ENCODE measurements at places on chromosomes 5 and 9. TPM values are rescaled to one million over a fixed set of nuclear protein-coding genes. Genes with fewer than 3 reads are reported as not detected.

Gene MTREX
- total RNA-seq = 52.2 TPM

Gene ENTPD2
- 0.49 TPM for total RNA-seq

Gene FLT4
- total RNA-seq = 27.0 TPM

Gene GDF9
- not detected for total RNA-seq

DNA sequence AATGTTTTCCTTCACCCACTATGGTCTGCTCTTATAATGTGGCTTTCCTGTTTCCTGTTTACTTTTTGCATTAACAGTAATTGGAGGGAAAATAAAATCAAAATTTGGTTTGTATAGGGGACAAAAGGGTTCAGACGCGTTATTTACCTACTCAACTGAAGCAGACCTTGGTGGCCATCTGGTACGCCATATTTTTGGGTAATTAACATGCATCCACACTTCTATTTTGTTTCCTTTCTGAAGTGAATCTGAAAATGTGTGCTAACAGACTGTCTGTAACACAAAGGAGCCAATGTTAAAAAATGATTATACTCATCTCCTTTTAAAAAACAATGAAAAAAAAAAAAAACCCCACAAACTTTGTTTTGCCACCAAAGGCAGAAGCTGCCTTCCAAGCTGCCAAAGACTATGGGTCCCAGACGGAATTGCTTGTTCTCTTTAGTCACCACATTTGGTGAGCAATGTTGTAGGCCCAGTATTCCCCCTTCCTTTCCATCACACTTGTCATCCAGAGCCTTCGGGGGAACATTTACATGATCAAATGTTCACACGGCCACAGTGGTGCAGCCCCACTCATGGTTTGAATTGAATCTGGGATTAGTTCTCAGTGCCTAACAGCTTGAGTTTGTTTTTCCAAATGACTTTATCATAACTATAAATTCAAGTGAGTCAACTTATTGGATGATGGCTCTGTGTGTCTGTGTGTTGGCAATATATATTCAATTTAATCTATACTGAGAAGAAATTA is 323.7 kb upstream of the CD180 start:
- no peak overlapping the region for H3K4me3 ChIP-seq
- H3K36me3 ChIP-seq = no peaks in the 10 kb centered on the region
- no peak for DNase-seq
- H3K4me1 ChIP-seq = no peaks in the 10 kb centered on the region
- H3K27ac ChIP-seq = no peak overlapping the region

GRCh38 chr5:80761966-80762365 is 107.2 kb upstream of the DHFR start:
- H3K36me3 ChIP-seq = no peaks in the 10 kb centered on the region
- no peak for DNase-seq
- no peaks in the 10 kb centered on the region for H3K27me3 ChIP-seq
- H3K4me3 ChIP-seq = no peak overlapping the region
- H3K27ac ChIP-seq = no peak overlapping the region

DNA sequence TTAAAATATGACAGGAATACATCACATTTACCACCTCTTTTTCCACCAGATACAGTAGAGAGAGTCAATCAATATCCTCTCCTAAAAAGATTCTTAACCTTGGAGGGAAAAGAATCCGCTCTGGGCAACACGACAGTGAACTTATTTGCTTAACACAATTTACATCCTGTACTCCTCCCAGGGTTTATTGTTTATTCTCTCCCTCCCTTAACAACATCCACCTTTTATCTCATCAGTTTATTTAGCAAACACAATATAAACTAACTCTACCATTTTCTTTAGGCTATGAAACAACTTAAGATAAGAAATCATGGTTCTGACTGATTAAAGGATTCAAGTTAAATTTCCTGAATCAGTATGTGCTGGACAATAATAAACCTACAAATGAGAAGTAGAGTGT is 50.9 kb downstream of the CERT1 start:
- H3K4me3 ChIP-seq = no peak overlapping the region
- H3K4me1 ChIP-seq = peaks cover 29% of the 10 kb centered on the region
- DNase-seq = no peak
- H3K27me3 ChIP-seq = no peaks in the 10 kb centered on the region
- H3K36me3 ChIP-seq = no peaks in the 10 kb centered on the region
- H3K27ac ChIP-seq = no peak overlapping the region

- no peak overlapping the region for H3K4me3 ChIP-seq
- no peaks in the 10 kb centered on the region for H3K36me3 ChIP-seq
- no peak for DNase-seq
- peak overlapping the region; percentile 41 for H3K27ac ChIP-seq
- H3K4me1 ChIP-seq = peaks cover 6% of the 10 kb centered on the region
Measured at GRCh38 chr9:87714819-87715218, 11.1 kb upstream of the CTSL start.

DNA sequence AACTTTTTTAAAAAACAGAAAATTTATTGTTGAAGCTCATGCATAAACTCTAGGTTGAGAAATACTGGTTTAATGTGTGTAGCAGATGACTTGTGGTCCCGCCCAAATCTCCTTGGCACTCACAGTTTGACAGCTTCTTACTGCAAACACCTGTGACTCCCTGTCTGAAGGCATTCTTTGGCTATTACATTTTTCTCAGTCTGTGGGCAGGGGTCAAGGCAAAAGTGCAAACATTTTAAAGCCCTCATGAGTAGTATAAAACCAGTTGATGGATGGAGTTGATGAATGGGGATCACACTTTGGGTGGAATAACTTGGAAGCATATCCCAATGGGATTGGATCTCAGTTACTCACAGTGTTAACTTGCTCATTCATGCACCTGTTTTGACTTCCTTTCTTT is 1007.0 kb upstream of the NUDT12 start:
- no peaks in the 10 kb centered on the region for H3K36me3 ChIP-seq
- no peak for DNase-seq
- H3K27me3 ChIP-seq = no peaks in the 10 kb centered on the region
- H3K4me1 ChIP-seq = no peaks in the 10 kb centered on the region
- no peak overlapping the region for H3K4me3 ChIP-seq

GRCh38 chr5:88677376-88677895 is 205.5 kb downstream of the MEF2C start:
- no peaks in the 10 kb centered on the region for H3K36me3 ChIP-seq
- peaks cover 84% of the 10 kb centered on the region for H3K27me3 ChIP-seq
- no peak for DNase-seq
- H3K27ac ChIP-seq = no peak overlapping the region
- H3K4me3 ChIP-seq = no peak overlapping the region
- peaks cover 31% of the 10 kb centered on the region for H3K4me1 ChIP-seq

- H3K4me1 ChIP-seq = no peaks in the 10 kb centered on the region
- H3K36me3 ChIP-seq = no peaks in the 10 kb centered on the region
- no peaks in the 10 kb centered on the region for H3K27me3 ChIP-seq
- no peak overlapping the region for H3K4me3 ChIP-seq
- DNase-seq = no peak
Measured at GRCh38 chr9:134547161-134548100, 94.2 kb upstream of the COL5A1 start.

GRCh38 chr9:89586311-89586710 is 18.5 kb upstream of the GADD45G start:
- no peaks in the 10 kb centered on the region for H3K27me3 ChIP-seq
- no peaks in the 10 kb centered on the region for H3K4me1 ChIP-seq
- no peak overlapping the region for H3K27ac ChIP-seq
- no peak overlapping the region for H3K4me3 ChIP-seq

- H3K36me3 ChIP-seq = no peaks in the 10 kb centered on the region
- no peaks in the 10 kb centered on the region for H3K27me3 ChIP-seq
- DNase-seq = no peak
- H3K27ac ChIP-seq = no peak overlapping the region
- no peaks in the 10 kb centered on the region for H3K4me1 ChIP-seq
Measured at GRCh38 chr5:67333171-67333570, 136.6 kb upstream of the CD180 start.

DNA sequence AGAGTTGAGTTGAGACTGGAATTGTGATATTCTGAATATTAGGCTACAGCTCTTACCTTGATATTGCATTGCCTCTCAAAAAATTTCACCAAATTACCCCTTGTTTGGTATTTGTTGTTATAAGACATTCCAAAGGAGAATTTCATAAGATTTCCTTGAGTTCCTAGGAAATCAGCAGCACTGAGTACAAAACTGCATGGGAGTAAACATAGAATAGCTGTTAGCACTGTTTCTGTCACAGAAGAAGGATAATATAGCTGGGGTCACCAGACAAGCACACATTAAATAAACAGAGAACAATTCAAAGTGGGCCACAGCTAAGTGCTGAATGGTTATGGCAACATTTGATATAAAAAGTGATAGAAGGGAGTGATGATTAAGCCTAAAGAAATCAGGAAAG is 724.3 kb downstream of the PRELID2 start:
- no peak overlapping the region for H3K27ac ChIP-seq
- no peaks in the 10 kb centered on the region for H3K36me3 ChIP-seq
- no peak overlapping the region for H3K4me3 ChIP-seq
- no peak for DNase-seq
- no peaks in the 10 kb centered on the region for H3K4me1 ChIP-seq

- DNase-seq = no peak
- H3K27me3 ChIP-seq = no peaks in the 10 kb centered on the region
- H3K4me3 ChIP-seq = no peak overlapping the region
- no peaks in the 10 kb centered on the region for H3K36me3 ChIP-seq
Measured at GRCh38 chr5:33513462-33514185, 72.9 kb downstream of the TARS1 start.

Measured in upper lobe of left lung (tissue), 6 donors.